Activated CD8-positive, alpha-beta memory T cell treated with anti-CD3 and anti-CD28 coated beads for 36 hours (primary cell): ENCODE measurements at places on chromosomes 6 and 20. TPM values are rescaled to one million over a fixed set of nuclear protein-coding genes. Genes with fewer than 3 reads are reported as not detected.

Gene EIF6
- total RNA-seq = 192 TPM

Gene SCUBE3
- 0.06 TPM for total RNA-seq

Gene LRP11
- total RNA-seq = 4.8 TPM

Gene KHDC1
- 5.1 TPM for total RNA-seq

Gene PDYN
- total RNA-seq = not detected

Gene BPIFB3
- not detected for total RNA-seq

Gene PSORS1C2
- not detected for total RNA-seq

Gene SLC52A3
- total RNA-seq = not detected

Gene HIVEP2
- 39.3 TPM for total RNA-seq

Gene MAS1
- total RNA-seq = not detected

Gene GUCA1A
- not detected for total RNA-seq

Gene MMP24
- 0.04 TPM for total RNA-seq

Gene GHRH
- not detected for total RNA-seq
